ENCODE measurements at places on chromosomes 6 and 20. TPM values are rescaled to one million over a fixed set of nuclear protein-coding genes. Genes with fewer than 3 reads are reported as not detected.

DNA sequence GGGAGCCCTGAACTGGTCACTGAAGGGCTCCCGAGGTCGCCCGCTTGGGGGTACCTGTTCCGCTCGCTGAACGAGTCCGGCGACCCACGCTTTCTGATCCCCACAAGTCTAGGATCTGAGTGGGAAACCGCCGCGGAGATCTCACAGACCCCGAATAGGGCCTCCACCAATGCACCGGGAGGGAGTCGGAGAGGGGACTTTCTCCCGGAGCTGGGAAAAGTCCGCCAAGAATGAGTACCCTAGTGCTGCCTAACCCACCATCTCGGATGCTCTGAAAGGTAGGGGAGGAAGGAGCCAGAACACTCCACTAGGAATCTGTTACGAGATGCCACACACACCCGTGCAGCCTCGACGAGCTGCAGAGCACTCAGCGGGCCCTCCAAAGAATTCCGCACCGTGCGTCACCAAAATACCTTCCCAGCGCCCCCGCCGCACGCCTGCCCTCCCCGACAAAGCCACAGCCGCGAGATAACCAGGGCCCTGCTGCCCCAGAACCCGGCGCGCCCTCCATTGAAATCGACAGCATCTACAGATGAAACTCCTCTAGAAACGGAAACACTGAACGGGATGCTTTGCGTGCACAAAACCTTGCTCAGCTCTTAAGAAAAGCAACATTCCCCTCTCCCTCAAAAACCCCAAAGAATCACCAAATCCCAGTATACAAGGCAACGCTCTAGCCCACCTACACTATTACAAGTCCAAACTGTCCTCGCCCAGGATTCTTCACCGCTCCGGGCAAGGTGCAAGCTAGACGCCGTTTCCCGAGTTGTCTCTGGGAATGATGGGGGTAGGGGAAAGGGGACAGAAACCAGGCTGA, 686 bp downstream of the COL12A1 start:
- peak overlapping the region; percentile 87 for H3K27ac ChIP-seq
- no peak for DNase-seq
- H3K36me3 ChIP-seq: no peaks in the 10 kb centered on the region

DNA sequence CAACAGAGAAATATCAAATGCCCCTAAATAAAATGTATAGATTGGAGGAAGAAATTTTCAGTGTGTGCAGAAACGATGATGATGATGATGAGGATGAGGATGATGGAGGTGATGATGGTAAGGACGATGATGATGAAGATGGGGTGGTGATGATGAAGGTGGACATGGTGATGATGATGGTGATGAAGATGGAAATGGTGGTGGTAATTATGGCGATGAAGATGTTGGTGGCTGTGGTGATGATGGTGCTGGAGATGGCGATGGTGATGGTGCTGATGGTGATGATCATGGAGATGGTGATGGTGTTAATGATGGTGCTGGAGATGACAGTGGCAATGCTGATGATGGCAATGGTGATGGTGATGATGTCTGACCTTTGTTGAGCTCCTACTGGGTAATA, 141.2 kb downstream of the DHX35 start:
- no peaks in the 10 kb centered on the region for H3K27me3 ChIP-seq
- H3K27ac ChIP-seq: no peak overlapping the region
- H3K4me1 ChIP-seq: no peaks in the 10 kb centered on the region
- no peak overlapping the region for H3K4me3 ChIP-seq
- DNase-seq: no peak

DNA sequence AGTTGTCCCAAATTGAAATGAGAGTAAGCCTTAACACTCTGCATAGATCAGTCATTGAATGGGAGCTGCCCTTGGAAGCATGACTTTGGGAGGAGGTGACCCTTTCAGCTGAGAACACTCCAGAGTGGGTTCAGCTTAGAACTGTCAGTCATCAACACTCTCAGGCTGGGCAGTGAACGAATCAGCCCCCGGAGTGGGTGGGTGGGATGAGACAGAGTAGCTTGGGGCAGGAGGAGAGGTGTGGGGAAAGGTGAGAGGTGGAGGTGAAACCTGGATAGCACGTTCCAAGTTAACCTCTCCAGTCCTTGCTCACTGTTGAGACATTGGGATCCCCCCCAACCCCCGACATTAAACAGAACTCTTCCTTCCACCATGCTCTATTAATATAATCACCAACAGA, 55.3 kb upstream of the TPD52L1 start:
- no peaks in the 10 kb centered on the region for H3K27me3 ChIP-seq
- no peak overlapping the region for H3K27ac ChIP-seq
- no peak overlapping the region for H3K4me3 ChIP-seq
- H3K36me3 ChIP-seq: no peaks in the 10 kb centered on the region

WFDC10B gene
- not detected for total RNA-seq

PBOV1 gene
- not detected for total RNA-seq

NFKBIL1 gene
- total RNA-seq: 71.5 TPM

- DNase-seq: no peak
- no peaks in the 10 kb centered on the region for H3K36me3 ChIP-seq
- no peak overlapping the region for H3K4me3 ChIP-seq
- no peak overlapping the region for H3K27ac ChIP-seq
- no peaks in the 10 kb centered on the region for H3K4me1 ChIP-seq
These were observed 6.1 kb upstream of the TREML4 start for GRCh38 chr6:41222045-41222444.

STK4 gene
- total RNA-seq: 20.6 TPM

GRCh38 chr20:48826883-48827771, 672 bp downstream of the PREX1 start:
- H3K27ac ChIP-seq: peak overlapping the region; percentile 73
- no peaks in the 10 kb centered on the region for H3K36me3 ChIP-seq
- no peaks in the 10 kb centered on the region for H3K27me3 ChIP-seq
- peaks cover 32% of the 10 kb centered on the region for H3K4me1 ChIP-seq

- H3K4me3 ChIP-seq: peak within 1 kb of the TSS; percentile 67
- no peak for DNase-seq
- H3K4me1 ChIP-seq: peaks cover 6% of the 10 kb centered on the region
These were observed at the start of gene NRSN2 for GRCh38 chr20:346640-347316. Gene NRSN2 (plus strand): TSS chr20:347111. CDS start chr20:349644, 2,533 bp downstream.

GRCh38 chr6:96645106-96645505, 82.2 kb downstream of the FHL5 start:
- H3K27ac ChIP-seq: no peak overlapping the region
- DNase-seq: no peak
- no peak overlapping the region for H3K4me3 ChIP-seq
- no peaks in the 10 kb centered on the region for H3K4me1 ChIP-seq
- no peaks in the 10 kb centered on the region for H3K27me3 ChIP-seq

ULBP1 gene
- total RNA-seq: 3.8 TPM

- DNase-seq: no peak
- H3K36me3 ChIP-seq: no peaks in the 10 kb centered on the region
- H3K4me3 ChIP-seq: no peak overlapping the region
- H3K27ac ChIP-seq: no peak overlapping the region
- H3K27me3 ChIP-seq: no peaks in the 10 kb centered on the region
These were observed 31.7 kb upstream of the TPD52L1 start for GRCh38 chr6:125121894-125122293.

DNA sequence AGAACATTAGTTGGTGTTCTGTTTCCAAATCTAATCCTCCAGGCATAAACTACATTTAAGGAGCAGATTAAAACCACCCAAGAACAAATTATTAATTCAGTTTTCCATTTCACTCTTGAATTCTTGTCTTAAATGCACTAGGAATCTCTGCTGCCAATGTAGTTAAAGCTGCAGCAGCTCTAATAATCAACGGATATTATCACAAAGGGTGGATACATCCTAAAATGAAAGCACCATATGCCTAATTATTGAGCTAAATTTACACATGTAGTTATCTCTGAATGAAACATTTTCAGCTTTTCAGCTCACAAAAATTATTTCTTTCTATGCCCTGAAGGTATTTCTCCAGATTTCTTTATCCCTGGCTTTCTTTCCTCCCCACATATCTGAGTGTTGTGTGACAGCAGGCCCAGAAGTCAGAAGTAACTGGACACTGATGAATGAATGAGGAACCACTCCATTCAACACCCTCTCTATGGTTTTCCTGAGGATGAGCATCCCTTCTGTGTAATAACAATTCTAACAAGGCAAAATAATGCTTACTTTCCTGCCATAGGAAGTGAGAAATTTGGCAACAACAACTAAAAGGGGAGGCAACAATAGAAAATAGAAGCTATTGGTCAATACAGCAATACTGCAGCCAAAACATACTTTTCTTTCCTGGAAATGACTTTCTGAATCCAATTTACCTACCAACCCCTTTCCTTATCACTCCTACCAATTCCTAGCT, 14.9 kb downstream of the MAN1A1 start:
- H3K4me3 ChIP-seq: no peak overlapping the region
- no peak overlapping the region for H3K27ac ChIP-seq
- H3K27me3 ChIP-seq: no peaks in the 10 kb centered on the region
- DNase-seq: no peak
- H3K36me3 ChIP-seq: no peaks in the 10 kb centered on the region

GRCh38 chr6:40727271-40727670, 140.1 kb upstream of the LRFN2 start:
- H3K4me1 ChIP-seq: no peaks in the 10 kb centered on the region
- no peak for DNase-seq
- no peaks in the 10 kb centered on the region for H3K36me3 ChIP-seq
- no peak overlapping the region for H3K4me3 ChIP-seq
- no peak overlapping the region for H3K27ac ChIP-seq

GRCh38 chr20:35467339-35468224, 12.2 kb downstream of the CEP250 start:
- no peak overlapping the region for H3K27ac ChIP-seq
- H3K27me3 ChIP-seq: no peaks in the 10 kb centered on the region
- no peak for DNase-seq
- H3K4me1 ChIP-seq: no peaks in the 10 kb centered on the region
- H3K36me3 ChIP-seq: peaks cover 55% of the 10 kb centered on the region

DNA sequence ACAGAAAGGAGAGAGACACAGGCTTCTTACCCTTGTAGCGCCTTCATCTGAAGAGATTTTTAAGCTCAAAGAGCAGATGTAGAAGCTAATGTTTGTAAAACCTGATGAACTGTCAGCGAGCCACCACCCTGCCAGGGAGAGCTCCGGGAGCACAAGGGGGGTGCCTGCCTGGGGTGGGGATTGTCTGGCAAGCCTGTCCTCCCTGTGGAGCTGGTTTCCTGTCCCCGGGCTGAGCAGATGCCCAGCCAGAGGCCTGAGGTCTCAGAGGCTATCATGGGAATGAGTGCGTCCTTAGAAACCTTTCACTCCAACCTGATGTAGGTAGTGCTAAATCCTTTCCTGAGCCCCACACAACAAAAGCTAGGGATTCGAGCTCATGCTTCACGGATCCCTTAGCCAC, 41.9 kb upstream of the NR2E1 start:
- no peaks in the 10 kb centered on the region for H3K36me3 ChIP-seq
- H3K4me1 ChIP-seq: peaks cover 4% of the 10 kb centered on the region
- DNase-seq: no peak
- H3K27me3 ChIP-seq: no peaks in the 10 kb centered on the region
- H3K27ac ChIP-seq: no peak overlapping the region
- no peak overlapping the region for H3K4me3 ChIP-seq

NT5E gene
- 143 TPM for total RNA-seq

GRCh38 chr20:16174311-16174710, 398.9 kb downstream of the KIF16B start:
- DNase-seq: no peak
- no peaks in the 10 kb centered on the region for H3K4me1 ChIP-seq
- no peak overlapping the region for H3K27ac ChIP-seq
- H3K36me3 ChIP-seq: no peaks in the 10 kb centered on the region

TGM3 gene
- not detected for total RNA-seq

- H3K36me3 ChIP-seq: peaks cover 7% of the 10 kb centered on the region
- no peaks in the 10 kb centered on the region for H3K4me1 ChIP-seq
- no peak overlapping the region for H3K27ac ChIP-seq
- H3K4me3 ChIP-seq: no peak overlapping the region
- peak; percentile 58 for DNase-seq
These were observed 7.2 kb downstream of the CST7 start for GRCh38 chr20:24956001-24956841.

GRCh38 chr20:45828589-45828988, 1.5 kb upstream of the TNNC2 start:
- H3K27me3 ChIP-seq: no peaks in the 10 kb centered on the region
- peaks cover 22% of the 10 kb centered on the region for H3K4me1 ChIP-seq
- H3K27ac ChIP-seq: peak overlapping the region; percentile 84
- peak; percentile 81 for DNase-seq
- H3K36me3 ChIP-seq: no peaks in the 10 kb centered on the region

DNA sequence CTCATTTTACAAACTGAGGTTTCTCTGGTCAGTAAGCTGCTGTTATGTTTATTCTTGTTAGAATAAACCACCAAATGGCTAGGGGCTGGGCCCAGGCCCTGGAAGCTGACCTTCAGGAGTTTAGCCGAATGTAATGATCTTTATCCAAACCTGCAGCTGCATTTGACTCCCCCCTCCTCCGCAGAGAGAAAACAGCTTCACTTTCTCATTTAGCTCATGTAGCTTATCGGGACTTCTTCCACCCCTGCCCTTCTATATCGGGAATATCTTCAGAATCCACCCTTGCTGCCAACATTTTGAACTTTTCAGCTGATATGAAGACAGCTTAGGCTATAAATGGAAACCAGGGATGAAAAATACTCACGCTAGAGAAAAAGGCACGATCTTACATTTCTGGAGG, 102.6 kb downstream of the ZMYND8 start:
- H3K27me3 ChIP-seq: no peaks in the 10 kb centered on the region
- H3K36me3 ChIP-seq: no peaks in the 10 kb centered on the region
- H3K4me3 ChIP-seq: peak overlapping the region; percentile 39
- no peak for DNase-seq

GRCh38 chr20:44644667-44645131, 6.8 kb downstream of the ADA start:
- no peak for DNase-seq
- H3K27me3 ChIP-seq: no peaks in the 10 kb centered on the region
- no peaks in the 10 kb centered on the region for H3K4me1 ChIP-seq
- no peaks in the 10 kb centered on the region for H3K36me3 ChIP-seq

PRPH2 gene
- 0.11 TPM for total RNA-seq
